NCI-H2081 treated with DMSO at 0.1 percent for 48 hours (cell line): ENCODE measurements at places on chromosomes 3 and 15.

DNA sequence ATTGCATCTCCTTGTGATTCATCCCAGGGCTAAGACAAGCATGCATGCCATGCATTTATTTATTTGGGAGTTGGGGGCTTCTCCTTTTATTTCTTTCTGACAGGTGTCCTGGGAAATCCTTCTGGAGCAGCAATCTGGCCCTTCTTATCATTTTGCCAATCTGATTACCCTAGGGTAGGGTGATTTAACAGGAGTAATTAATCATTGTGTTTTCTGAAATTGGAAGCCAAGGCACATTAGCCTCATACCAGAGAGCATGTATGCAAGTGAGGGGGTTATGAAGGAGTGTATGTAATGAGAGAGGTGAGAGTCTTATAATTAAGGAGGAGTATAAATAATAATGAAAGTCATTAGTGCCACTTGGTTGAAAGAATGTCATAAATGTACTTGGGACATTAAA lies 37.4 kb upstream of the ARPP21 start:
- no peak for DNase-seq

GRCh38 chr3:14224895-14225294 lies 46.3 kb downstream of the LSM3 start:
- no peak for DNase-seq

GRCh38 chr3:34056181-34056910 lies 257.9 kb downstream of the PDCD6IP start:
- DNase-seq: no peak

DNA sequence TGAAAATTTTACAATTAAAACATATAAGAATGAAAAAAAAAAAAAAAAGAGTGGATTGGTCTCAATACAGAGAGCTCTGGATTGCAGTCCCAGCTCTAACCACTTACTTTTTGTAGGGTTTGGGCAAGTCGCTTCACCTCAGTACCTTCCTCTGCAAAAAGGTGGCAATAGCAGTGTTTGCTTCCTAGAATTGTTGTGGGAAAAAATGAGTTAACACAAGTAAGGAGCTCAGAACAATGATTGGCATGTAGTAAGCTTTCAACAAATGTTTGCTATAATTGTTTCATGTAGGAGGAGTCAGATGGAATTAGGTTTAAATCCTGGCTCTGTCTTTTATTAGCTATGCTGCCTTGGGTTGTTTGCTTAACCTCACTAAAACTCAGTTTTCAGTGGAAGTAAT lies 425.2 kb upstream of the TBL1XR1 start:
- no peak for DNase-seq

DNA sequence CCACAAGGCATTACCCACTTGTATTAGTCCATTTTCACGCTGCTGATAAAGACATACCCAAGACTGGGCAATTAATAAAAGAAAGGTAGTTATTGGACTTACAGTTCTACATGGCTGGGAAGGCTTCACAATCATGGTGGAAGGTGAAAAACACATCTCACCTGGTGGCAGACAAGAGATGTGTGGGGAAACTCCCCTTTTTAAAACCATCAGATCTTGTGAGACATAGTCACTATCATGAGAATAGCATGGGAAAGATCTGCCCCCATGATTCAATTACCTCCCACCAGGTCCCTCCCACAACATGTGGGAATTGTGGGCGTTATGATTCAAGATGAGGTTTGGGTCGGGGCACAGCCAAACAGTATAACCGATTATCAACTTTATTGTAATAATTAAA lies 17.0 kb upstream of the CMC1 start:
- no peak for DNase-seq

GRCh38 chr3:129650256-129650872 lies 43.9 kb upstream of the PLXND1 start:
- no peak for DNase-seq

DNA sequence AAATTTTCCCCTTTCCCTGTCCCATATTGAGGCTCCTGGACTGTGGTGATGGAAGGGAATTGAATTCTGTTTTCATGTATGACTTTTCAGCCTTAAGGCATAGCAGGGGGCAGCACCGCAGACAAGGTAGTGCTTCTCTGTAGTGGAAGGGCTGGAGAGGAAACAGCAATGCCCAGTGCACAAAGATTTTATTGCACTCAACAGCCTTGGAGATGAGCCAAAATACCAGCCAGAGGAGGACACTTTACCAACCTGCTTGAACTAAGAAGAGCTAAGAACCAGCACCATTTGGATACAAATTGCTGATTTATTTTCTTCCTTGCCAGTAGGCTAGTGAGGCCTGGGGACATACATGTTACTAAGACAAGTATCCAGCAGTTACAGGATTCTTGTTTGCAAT lies 98.7 kb downstream of the KCNMB2 start:
- no peak for DNase-seq

GRCh38 chr3:157692468-157692867 lies 189.3 kb upstream of the VEPH1 start:
- no peak for DNase-seq

DNA sequence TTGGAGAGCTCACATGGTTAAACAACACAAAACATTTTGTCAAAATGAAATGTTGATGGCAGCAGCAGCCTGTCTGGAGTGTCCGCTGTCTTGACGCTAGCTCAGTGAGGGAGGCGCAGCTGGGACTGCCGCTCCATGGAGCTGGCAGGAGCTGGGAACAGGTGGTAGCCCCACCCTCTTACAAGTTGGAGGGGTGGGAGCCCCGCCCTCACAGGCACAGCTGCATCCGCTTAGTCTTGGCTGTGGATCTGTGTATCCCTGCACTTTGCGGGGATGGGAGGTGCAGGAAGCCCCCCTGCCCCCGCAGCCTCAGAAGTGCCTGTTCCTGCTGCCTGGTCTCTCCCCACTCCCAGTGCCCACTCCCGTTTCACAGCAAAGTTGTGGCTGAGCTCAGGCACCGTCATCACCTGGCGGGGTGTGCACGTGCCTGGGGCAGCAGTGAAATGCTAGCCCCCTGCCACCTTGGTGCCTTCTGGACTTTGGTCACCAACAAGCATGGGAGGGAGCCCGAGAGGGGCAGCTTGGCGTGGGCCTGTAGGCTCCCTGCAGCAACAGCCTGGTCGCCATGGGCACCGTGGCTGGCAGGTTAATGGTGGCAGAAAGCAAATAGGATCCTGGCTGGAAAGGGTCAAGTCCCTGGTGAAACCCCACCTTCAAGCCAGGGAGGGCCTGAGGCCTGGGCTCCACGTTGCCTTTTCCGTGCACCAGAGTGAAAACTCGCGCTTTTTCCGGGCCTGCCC lies 53.8 kb upstream of the CADM2 start:
- no peak for DNase-seq

DNA sequence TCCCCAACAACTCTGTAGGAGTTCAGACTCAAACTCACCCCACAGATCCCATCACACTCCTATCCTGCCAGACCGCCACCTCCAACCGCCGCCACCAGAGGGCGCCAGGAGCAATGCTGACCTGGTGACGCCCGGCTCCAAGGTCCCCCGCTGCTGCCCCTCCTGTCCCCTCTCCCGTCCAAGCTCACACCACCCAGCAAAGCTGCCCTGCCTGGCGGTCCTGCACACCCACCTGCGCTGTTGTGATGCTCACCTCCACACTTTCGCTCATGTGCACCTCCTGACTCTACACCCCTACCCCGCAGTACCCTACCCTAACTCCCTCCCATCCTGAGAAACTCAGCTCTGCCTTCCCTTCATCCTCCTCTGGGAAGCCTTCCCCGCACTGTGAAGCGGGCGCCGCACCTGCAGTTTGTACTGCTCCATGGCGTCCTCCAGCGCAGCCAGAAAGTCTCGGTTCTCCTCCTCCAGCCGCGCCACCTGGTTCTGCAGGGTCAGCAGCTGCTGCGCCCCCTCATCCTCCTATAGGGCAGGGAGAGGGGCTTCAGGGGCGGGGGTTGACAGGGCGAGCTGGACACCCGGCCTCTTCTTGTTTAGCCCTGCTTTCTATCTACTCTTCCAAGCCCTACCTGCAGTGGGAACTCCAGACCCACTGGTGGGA lies 7.9 kb downstream of the KIF7 start:
- no peak for DNase-seq

DNA sequence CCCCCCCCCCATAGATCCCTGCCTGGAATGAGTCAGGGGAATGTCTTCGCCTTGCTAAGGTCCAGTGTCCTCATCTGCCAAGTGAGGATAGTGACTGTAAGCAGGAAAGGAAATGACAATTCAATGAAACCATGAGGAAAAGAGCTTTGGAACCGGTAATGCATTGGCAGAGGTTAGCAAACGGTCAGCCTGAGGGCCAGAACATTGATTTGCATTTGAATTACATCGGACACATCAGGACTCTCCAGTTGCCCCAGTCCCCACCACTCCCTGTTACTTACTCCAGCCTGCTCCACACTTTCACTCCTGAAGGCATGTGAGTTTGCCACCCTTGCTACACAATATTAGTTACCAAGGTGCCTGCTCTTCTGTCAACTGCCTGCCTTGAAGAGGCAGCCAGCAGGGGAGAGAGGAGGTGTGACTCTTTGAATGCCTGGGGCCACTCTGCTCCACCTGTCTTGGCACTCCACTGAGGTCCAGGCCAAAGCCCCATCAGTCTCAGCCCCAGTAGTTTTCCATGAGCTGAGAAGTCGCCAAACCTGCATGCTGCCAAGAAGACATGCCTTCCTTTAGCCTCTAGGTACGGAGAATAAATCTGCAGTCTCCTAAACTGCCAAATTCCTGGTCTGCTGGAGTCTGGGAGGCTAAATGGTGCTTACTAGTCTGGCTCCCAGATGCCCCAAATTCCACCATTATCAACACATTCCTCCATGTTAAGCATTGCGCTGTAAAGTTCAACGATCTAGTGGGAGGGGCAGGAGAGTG lies 191.7 kb upstream of the TLE3 start:
- no peak for DNase-seq

- no peak for DNase-seq
Observed at GRCh38 chr3:181718987-181719911, 7.5 kb downstream of the SOX2 start.

DNA sequence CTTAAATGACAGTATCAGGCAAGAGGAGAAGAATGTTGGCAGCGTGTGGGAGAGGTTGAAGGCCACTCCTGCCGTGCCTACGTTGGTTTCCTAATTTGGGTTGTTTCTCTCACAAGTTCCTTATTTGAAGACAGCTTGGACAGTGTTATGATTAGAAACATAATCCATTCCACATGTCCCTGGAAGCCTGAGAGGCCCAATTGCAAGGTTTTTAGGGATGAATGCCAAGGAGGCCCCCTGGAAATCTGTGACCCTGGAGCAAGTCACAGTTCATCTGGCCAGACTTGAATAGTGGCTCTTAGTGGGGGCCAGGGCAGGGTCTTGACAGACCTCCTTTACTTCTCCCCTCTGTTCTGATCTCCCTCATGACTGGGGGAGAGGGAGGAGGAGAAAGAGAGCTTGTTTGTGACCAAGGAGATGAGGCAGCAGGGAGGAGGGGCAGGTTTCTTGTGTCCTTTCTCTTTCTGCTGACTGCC lies 584.4 kb upstream of the TBL1XR1 start:
- no peak for DNase-seq

- DNase-seq: no peak
Observed at GRCh38 chr3:8525893-8526292, 24.3 kb downstream of the LMCD1 start.
